ENCODE measurements at places on chromosomes 13 and 19.

- DNase-seq, result no peak
These were observed 969 bp downstream of the AKT2 start for GRCh38 chr19:40284251-40284500.

- no peak for DNase-seq
These were observed 107.5 kb upstream of the MBNL2 start for GRCh38 chr13:97114651-97115050.

DNA sequence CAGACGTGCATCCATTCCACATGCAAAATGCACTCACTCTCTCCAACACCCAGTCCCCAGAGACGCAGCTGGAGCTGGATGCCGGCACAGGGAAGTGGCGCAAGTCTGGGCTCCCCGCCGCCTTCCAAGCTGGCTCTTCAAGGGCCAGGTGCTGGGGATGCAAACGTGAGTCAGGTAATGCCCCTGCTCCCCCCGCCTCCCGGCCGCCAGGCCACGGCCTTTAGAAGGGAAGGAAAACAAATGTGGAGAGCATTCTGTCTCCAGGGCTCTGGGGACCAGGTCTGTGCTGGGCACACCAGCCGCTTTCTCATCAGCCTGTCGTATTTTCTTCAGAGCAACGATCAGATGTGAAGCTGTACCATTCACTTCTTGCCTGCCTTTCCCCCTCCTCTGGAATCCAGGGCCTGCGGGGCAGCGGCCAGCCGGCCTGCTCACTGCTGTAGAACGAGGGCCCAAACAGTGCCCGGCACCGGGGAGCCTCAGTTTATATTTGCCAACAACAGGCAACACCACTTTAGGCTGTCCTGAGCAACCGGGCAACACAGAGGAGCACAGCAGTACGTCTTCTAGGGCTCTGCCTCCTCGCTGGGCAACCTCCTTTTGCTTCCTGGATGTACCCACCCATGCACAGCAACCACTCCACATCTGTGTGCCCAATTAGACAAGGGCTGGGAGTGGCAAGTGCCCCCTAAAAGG is 3.8 kb downstream of the RAB20 start:
- DNase-seq, result peak; percentile 77

- DNase-seq, result no peak
These were observed 1422.1 kb downstream of the PCDH9 start for GRCh38 chr13:65808061-65808460.

DNA sequence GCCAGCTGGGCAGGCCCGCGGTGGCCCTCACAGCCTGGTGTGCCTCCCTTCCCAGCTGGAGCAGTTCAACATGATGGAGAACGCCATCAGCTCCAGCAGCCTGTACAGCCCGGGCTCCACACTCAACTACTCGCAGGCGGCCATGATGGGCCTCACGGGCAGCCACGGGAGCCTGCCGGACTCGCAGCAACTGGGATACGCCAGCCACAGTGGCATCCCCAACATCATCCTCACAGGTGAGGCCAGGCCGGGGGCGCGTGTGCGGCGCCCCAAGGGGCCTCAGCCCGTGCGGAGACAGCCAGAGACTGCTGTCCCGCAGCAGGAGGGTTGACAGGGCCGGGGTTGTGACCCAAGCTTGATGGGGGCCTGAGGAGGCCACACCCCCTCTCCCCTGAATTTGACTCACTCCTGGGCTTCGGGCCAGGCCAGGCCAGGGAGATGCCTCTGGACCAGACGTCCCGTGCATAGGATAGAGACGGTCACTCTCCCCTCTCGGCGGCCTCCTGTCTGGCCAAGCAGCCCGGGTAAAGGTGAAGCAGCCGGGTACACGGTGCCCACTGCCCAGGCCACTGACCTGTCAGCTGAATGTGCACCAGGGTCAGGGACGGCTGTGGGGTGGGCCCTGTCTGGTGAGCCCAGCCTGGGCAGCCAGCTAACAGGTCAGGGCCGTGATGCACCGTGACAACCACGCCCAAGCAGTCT is 15.4 kb downstream of the COMP start:
- DNase-seq, result no peak

DNA sequence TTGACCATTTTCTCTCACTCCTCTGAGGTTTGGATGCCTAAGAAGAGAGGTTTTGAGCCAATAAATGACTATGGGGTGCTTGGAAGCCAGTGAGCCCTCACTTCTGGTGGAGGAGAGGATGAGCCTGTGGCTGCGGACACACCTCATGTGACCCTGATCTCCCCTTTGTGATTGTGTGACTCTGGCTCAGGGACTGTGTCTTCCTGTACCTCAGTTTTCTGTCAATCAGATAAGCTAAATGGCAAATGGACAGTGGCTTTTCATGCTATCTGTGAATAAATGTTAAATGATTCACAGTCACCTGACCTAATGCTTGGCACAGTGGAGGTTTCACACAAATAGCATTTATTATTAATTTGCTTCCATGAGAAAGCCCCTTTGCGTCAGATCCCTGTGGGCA is 2.7 kb downstream of the PSG8 start:
- DNase-seq, result no peak

All from spleen (tissue), 13 donors.